CD4-positive, alpha-beta memory T cell (primary cell): ENCODE measurements at places on chromosomes 3 and 15.
A peak's percentile ranks its signal among the peaks of the same experiment; 100 is the strongest.

DNA sequence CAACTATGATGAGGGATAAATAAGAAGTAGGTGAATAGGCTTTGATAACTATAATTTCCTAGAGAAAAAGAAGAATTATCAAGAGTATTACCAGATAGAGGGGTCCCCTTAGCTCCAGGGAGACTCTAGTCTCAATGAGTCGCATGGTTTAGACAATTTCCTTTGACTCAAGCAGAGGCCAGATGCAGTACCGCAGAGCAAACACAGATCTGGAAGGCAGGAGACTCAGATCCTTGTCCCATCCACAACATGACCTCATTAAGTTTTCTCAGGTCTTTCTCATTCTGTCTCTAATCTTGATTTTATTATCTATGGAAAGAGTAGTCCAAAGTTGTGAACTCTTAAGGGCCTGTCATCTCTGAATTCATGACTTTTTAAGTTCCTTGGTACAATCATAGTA, 987.9 kb downstream of the NTRK3 start:
- H3K4me1 ChIP-seq: no peaks in the 10 kb centered on the region
- no peaks in the 10 kb centered on the region for H3K36me3 ChIP-seq
- H3K4me3 ChIP-seq: no peak overlapping the region
- H3K27me3 ChIP-seq: no peaks in the 10 kb centered on the region

DNA sequence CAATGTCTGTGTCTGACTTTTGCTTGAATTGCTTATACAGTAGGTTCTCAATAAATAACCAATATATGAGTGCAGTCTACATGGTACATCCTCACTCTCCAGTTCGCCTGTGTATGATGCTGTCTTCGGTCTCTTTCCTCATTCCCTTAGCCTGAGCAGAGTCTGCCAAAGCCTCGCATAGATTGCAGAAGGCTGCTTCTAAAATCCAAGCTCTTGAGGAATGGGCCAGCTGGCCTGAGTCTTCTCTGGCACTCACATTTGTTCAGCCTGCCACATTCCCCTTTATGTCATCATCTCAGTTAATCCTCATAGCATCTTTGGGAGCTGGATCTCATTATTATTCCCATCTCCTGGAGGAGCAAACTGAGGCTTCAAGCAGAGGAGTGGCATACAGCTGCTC, 27.2 kb upstream of the ADAMTS7 start:
- no peaks in the 10 kb centered on the region for H3K27me3 ChIP-seq
- DNase-seq: no peak
- no peak overlapping the region for H3K27ac ChIP-seq
- no peaks in the 10 kb centered on the region for H3K4me1 ChIP-seq
- H3K4me3 ChIP-seq: no peak overlapping the region

DNA sequence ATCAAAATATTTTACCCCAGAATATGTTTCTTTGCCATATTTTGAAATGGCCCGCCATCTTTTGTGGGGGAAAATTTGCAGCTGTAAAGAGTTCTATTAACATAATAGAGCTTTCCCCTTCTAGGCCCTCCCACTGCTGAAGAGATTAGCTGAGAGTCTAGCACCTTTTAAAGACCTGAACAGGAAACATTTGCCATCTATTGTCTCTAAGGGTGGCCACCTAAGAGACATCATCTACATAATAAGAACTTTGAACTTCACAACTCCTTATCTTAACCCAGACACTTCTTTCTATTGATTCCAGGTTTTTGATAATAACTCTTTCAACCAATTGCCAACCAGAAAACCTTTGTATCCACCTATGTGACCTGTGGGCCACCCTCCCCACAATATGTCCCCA, 54.7 kb upstream of the TRPM1 start:
- H3K27ac ChIP-seq: no peak overlapping the region
- no peaks in the 10 kb centered on the region for H3K4me1 ChIP-seq
- H3K4me3 ChIP-seq: no peak overlapping the region
- H3K36me3 ChIP-seq: no peaks in the 10 kb centered on the region

GRCh38 chr15:69781411-69782125, 316.1 kb downstream of the TLE3 start:
- no peak overlapping the region for H3K4me3 ChIP-seq
- H3K27me3 ChIP-seq: no peaks in the 10 kb centered on the region
- H3K27ac ChIP-seq: no peak overlapping the region
- peaks cover 16% of the 10 kb centered on the region for H3K4me1 ChIP-seq
- H3K36me3 ChIP-seq: no peaks in the 10 kb centered on the region
- DNase-seq: no peak

DNA sequence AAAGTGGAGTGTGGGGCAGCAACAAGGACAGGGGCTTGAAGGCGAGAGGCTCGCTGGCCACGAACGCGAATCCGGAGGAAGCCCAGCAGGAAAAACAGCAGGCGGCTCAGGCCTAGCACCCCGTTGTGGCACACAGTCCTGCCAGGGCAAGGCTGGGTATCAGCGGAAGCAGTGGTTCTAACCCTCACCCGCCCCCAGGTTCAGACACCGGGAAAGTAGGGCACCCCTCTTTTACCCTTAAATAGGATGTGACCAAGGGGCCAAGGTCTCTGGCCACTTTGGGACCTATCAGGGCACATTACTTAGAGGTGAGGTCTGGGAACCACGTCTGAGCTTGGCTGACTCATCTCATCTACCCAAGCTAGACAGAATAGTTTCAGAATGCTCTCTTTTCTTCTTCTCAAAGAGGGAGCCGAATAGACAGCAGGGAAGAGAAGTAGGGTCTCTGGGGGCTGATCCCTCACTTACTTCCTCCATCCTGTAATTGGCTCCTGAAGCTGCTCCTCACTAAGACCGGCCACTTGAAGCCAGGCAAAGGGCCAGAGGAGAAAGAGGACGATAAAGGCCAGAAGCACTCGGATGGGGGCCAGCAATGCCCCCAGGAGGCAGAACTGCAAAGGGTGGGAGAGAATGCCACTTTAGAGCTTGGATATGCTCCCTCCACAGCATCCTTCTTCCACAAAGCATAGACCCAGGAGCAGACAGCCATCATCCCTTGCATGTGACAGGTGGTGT, 1.7 kb downstream of the LPCAT4 start:
- H3K27ac ChIP-seq: peak overlapping the region; percentile 50
- H3K4me3 ChIP-seq: peak overlapping the region; percentile 66
- DNase-seq: no peak
- H3K27me3 ChIP-seq: no peaks in the 10 kb centered on the region

DNA sequence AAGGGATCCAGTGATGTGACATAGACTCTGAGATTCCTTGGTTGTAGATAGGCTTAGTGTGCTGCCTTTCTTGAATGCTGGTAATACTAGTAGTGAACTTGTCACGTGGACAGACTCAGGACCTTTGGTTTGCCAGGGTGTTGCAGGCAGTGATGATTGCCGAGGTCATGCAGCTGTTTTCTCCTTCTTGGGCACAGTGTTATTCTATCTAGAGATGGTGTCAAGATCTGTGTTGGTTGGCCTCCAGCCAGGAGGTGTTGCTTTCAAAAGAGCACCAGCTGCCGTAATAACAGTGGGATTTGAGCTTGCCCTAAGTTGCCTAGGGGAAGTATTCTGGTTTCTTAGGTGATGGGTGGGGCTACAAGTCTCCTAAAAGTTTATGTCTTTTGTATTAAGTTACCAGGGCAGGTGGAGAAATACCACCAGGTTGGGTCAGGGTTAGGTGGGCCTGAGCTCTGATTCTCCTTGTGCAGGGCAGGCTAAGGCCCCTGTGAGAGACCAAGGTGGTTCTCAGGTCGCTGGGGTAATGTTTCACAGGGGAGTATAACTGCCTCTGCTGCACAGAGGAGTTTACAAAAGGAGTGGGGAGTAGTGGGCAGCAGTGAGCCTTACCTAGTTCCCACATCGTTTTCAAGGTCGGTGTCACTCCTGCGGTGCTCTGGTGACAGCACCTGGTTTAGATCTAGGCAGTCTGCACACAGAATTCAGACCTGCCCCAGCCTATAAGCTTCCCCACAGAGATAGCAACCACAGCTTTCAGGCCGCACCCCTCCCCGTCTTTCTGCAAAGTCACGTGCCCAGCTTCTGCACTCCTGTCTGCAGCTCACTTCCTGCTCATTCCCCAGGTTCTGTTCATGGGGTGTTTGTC, 350.3 kb downstream of the DOCK3 start:
- peak overlapping the region; percentile 60 for H3K27ac ChIP-seq
- H3K4me1 ChIP-seq: peaks cover 45% of the 10 kb centered on the region
- no peaks in the 10 kb centered on the region for H3K27me3 ChIP-seq

GRCh38 chr15:49247556-49248110, 77.6 kb downstream of the GALK2 start:
- no peak overlapping the region for H3K27ac ChIP-seq
- no peaks in the 10 kb centered on the region for H3K4me1 ChIP-seq

DNA sequence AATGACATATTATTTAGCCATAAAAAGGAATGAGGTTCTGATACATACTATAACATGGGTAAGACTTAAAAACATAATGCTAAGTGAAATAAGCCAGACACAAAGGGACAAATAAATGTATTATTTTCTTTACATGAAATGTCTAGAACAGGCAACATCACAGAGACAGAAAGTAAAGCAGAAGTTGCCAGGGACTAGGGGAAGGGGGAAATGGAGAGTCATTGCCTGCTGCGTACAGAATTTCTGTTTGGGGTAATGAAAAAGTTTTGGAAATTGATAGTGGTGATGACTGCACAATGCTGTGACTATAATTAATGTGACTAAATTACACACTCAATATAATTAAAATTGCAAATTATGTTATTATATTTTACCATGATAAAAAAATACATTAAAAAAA, 99.9 kb downstream of the ANO10 start:
- H3K36me3 ChIP-seq: no peaks in the 10 kb centered on the region
- no peaks in the 10 kb centered on the region for H3K27me3 ChIP-seq
- no peak overlapping the region for H3K27ac ChIP-seq
- no peak for DNase-seq

GRCh38 chr3:177208223-177208622, 10.9 kb upstream of the TBL1XR1 start:
- no peaks in the 10 kb centered on the region for H3K36me3 ChIP-seq
- no peak overlapping the region for H3K27ac ChIP-seq
- H3K4me1 ChIP-seq: no peaks in the 10 kb centered on the region
- DNase-seq: no peak
- H3K27me3 ChIP-seq: no peaks in the 10 kb centered on the region

DNA sequence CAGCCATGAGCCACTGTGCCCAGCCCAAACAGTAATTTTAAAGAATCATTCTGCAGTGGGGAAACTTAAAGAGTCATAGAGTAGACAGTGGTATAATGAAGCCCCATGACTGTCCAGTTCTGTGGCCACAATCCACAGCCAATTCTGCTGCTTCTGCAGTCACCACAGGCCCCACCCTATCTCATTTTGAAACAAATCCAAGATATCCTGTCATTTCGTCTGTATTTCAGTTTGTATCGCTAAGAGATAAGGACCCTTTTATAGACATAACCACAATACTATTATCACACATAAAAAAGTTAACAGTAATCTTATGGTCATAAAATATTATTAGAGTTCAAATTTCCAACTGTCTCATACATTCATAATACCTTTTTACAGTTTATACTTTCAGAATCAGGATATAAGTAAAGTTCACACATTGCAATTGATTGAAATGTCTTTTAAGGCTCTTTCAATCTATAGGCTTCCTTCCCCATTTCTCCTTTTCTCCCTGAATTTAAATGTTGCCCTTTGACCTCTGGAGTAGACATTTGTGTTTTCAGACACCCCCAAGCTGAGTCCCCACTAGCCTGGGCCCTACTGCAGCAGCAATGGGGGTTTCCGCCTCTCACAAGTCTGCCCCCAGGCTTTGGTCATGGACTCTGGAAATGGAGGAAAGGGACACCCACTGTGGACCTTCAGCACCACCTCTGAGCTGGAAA, 4.2 kb upstream of the NUP210 start:
- peaks cover 65% of the 10 kb centered on the region for H3K4me1 ChIP-seq
- H3K36me3 ChIP-seq: no peaks in the 10 kb centered on the region
- no peaks in the 10 kb centered on the region for H3K27me3 ChIP-seq
- H3K27ac ChIP-seq: no peak overlapping the region
- no peak overlapping the region for H3K4me3 ChIP-seq
- no peak for DNase-seq

DNA sequence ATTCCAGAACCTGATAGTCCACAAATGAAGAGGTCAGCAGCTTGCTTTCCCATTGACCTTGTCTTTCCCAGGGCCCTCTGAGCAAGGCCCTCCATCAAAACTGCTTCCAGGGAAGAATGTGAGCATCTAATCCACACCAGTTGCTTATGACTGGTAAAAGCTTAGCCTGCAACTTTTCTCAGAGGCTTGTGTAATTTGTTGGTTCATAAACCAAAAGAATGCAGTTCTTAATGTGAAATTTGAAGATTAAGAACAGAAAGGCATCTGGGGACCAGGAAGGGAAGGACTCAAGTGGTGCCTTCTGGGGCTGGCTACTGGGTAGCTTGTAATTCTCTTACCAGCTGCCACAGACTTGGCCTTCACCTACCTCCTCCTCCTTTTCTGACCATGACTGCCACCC, 60.9 kb upstream of the EIF1B start:
- H3K36me3 ChIP-seq: no peaks in the 10 kb centered on the region
- DNase-seq: no peak
- H3K27me3 ChIP-seq: no peaks in the 10 kb centered on the region
- H3K4me1 ChIP-seq: no peaks in the 10 kb centered on the region

DNA sequence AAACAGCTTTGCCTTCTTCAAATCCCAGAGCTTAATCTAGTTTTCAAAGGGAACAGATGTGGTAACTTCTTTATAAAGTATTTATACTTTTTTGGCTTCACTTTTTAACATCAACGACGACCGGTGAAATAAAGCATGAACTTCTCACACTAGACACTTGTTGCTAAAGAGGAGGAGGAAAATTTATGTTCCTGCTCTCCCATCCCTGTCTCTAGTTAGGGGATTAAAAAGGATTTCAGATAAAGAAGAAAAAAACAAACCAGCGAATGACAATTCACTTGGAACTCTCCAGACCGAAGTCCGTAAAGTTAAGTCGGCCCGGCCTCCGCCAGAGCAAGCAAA, 672 bp downstream of the NEDD4 start:
- no peak for DNase-seq
- no peaks in the 10 kb centered on the region for H3K36me3 ChIP-seq
- H3K27ac ChIP-seq: no peak overlapping the region

- no peaks in the 10 kb centered on the region for H3K27me3 ChIP-seq
- H3K4me3 ChIP-seq: no peak overlapping the region
- no peak for DNase-seq
- H3K4me1 ChIP-seq: no peaks in the 10 kb centered on the region
- no peaks in the 10 kb centered on the region for H3K36me3 ChIP-seq
Observed at GRCh38 chr3:151008699-151009098, 36.2 kb upstream of the CLRN1 start.

GRCh38 chr3:177569875-177570657, 372.8 kb upstream of the TBL1XR1 start:
- H3K36me3 ChIP-seq: no peaks in the 10 kb centered on the region
- no peak overlapping the region for H3K27ac ChIP-seq
- H3K27me3 ChIP-seq: no peaks in the 10 kb centered on the region
- no peak for DNase-seq
- H3K4me3 ChIP-seq: no peak overlapping the region
- H3K4me1 ChIP-seq: no peaks in the 10 kb centered on the region

DNA sequence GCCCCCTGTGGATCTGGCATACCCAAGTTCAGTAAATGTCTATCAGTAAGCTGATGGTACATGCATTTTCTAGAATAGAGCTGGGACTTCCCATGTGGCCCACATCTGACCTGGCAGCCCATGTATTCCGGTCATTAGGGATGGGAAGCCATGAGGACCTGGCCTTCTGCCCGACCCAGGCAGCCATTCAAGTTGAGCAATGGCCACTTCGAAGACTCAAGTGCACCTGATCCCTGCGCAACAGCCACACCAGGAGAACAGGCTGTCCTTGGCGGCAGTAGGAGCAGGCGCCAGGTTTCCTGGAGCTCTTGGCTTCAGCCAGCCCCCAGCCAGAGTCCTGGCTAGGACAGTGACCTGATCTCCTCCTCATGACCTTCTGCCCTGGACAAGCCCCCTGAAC, 14.6 kb downstream of the HEMK1 start:
- H3K27ac ChIP-seq: no peak overlapping the region
- no peaks in the 10 kb centered on the region for H3K27me3 ChIP-seq
- DNase-seq: no peak
- no peak overlapping the region for H3K4me3 ChIP-seq
- H3K4me1 ChIP-seq: peaks cover 53% of the 10 kb centered on the region
